Mucosa of descending colon (tissue), 3 donors: ENCODE measurements at places on chromosomes 13 and 19. TPM values are rescaled to one million over a fixed set of nuclear protein-coding genes. Genes with fewer than 3 reads are reported as not detected.

Gene HIPK4
- 0.19 TPM for total RNA-seq

Gene ZNF358
- total RNA-seq, result 88.8 TPM

DNA sequence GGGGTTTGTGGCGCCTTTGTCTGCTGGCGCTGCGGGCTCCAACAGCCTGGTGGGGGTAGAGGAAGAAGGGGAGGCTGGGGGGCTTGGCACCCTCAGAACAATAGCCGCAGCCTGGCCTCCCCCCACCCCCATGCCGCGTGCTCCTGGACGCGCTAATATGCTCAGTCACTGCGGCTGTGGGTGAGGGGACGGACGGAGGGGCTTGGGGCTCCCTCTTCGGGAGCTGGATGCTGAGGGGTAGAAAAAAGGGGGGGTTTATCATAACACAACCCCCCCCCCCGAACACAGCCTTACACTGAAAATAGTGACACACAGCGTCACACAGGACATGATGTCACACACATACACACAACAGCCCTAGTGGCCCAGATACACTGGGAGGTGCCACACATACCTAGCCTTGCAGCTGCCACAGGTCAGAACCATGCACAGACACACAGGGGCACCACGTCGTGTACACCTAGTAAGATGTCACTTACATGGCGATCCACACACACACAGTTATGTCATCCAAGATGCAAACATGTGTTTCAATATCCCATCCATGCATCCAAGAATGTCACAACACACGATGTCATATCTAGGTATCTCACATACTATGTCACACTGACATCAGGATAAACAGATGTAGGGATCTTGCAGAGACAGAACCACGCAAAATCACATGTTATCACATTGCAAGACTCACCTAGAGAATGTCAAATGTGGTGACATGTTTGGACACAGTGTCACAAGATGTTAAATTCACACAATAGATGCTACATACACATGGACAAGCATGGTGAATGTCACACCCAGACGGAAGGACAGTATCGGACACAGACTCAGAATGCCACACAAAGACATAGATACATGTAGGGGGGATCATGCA lies 806 bp downstream of the MAST1 start:
- peak; percentile 47 for DNase-seq

GRCh38 chr13:26200811-26201210 lies 21.3 kb downstream of the RNF6 start:
- DNase-seq, result no peak

- no peak for DNase-seq
These were observed 35.6 kb downstream of the BBC3 start for GRCh38 chr19:47195434-47195833.
